ENCODE measurements at places on chromosomes 5 and 9. TPM values are rescaled to one million over a fixed set of nuclear protein-coding genes. Genes with fewer than 3 reads are reported as not detected.

GRCh38 chr9:13941714-13942113 is 372.2 kb downstream of the NFIB start:
- DNase-seq: no peak
- H3K27me3 ChIP-seq: no peaks in the 10 kb centered on the region
- H3K4me3 ChIP-seq: no peak overlapping the region
- no peaks in the 10 kb centered on the region for H3K36me3 ChIP-seq
- peak overlapping the region; percentile 79 for H3K27ac ChIP-seq
- H3K4me1 ChIP-seq: peaks cover 32% of the 10 kb centered on the region

DNA sequence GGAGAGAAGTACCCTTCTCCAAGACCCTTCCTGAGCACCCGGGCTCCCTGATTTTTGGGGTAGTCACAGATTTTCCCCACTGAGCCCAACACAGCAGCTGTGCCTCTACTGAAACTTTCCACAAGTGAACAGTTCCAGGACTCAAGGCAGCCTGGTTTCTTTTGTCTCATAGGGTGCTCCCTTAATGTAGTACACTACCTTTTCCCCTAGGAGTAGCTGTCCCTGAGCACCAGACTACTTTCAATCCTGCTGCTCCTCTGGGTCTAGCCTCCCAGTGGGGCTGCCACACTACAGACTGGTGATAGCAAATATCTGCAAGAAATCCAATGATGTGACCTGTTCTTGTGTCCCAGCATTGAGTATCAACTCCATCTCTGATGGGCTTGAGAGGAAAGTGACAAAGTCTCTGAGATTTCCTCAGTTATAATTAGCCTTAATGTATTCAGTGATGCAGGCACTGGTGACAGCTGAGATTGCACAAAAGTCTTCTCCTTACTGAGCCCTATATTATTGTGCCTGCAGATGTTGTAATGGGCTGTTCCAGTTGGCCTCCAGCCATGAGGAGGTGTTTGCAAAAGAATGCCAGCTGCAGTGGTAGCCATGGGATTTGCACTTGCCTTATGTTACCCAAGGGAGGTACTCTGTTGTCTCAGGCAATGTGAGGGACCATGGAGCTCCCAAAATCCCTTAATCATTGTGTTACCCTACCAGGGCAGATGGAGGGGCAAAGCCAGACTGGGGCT is 1802.5 kb downstream of the EFNA5 start:
- H3K27ac ChIP-seq: no peak overlapping the region
- H3K36me3 ChIP-seq: peaks cover 6% of the 10 kb centered on the region
- DNase-seq: no peak

- H3K4me3 ChIP-seq: no peak overlapping the region
- no peaks in the 10 kb centered on the region for H3K36me3 ChIP-seq
- H3K27me3 ChIP-seq: peaks cover 2% of the 10 kb centered on the region
- no peak for DNase-seq
- peaks cover 31% of the 10 kb centered on the region for H3K4me1 ChIP-seq
- no peak overlapping the region for H3K27ac ChIP-seq
Measured at GRCh38 chr9:113481176-113481787, 17.8 kb downstream of the RGS3 start.

Gene TICAM2
- 4.0 TPM for total RNA-seq

Gene NR4A3
- 1.2 TPM for total RNA-seq
